Dermis blood vessel endothelial cell (primary cell): ENCODE measurements at places on chromosomes 13 and 19. TPM values are rescaled to one million over a fixed set of nuclear protein-coding genes. Genes with fewer than 3 reads are reported as not detected.

The ABHD17A gene
- total RNA-seq = 111 and 142 TPM in 2 replicates

The ARID3A gene
- 9.0 and 9.7 TPM in 2 replicates for total RNA-seq

The ONECUT3 gene
- not detected in 2 replicates for total RNA-seq

The TSPAN16 gene
- total RNA-seq = not detected in 2 replicates

The NAT14 gene
- total RNA-seq = 8.7 and 14.5 TPM in 2 replicates

The DLL3 gene
- total RNA-seq = 0.17 and 0.28 TPM in 2 replicates

The C5AR1 gene
- not detected in 2 replicates for total RNA-seq

The GPALPP1 gene
- total RNA-seq = 28.4 and 29.5 TPM in 2 replicates

The SHC2 gene
- total RNA-seq = 8.3 and 11.3 TPM in 2 replicates

The CCNA1 gene
- 0.17 and 1.5 TPM in 2 replicates for total RNA-seq

The CEBPA gene
- 0.17 and 0.19 TPM in 2 replicates for total RNA-seq

The DIAPH3 gene
- total RNA-seq = 8.7 and 16.2 TPM in 2 replicates

The DAND5 gene
- total RNA-seq = 0.09 and 0.17 TPM in 2 replicates

The WTIP gene
- total RNA-seq = 49.5 and 52.1 TPM in 2 replicates

The KCNN1 gene
- under 0.01 and 0.42 TPM in 2 replicates for total RNA-seq

The ZNF83 gene
- 40.9 and 72.3 TPM in 2 replicates for total RNA-seq

The FBN3 gene
- total RNA-seq = 0.05 TPM in 1 of 2 replicates, not detected in the other

The ZNF223 gene
- 6.3 and 8.3 TPM in 2 replicates for total RNA-seq
